ENCODE measurements at places on chromosomes 16 and 17. TPM values are rescaled to one million over a fixed set of nuclear protein-coding genes. Genes with fewer than 3 reads are reported as not detected.

ARL17B gene
- total RNA-seq = 5.4 TPM

CDH5 gene
- 0.22 TPM for total RNA-seq

SLC9A5 gene
- total RNA-seq = 1.6 TPM

GAST gene
- total RNA-seq = 0.50 TPM

CACNA1G gene
- total RNA-seq = 2.7 TPM

ALOX12 gene
- total RNA-seq = not detected

HBZ gene
- total RNA-seq = not detected

NME4 gene
- 275 TPM for total RNA-seq

KIAA0753 gene
- 18.1 TPM for total RNA-seq

DOC2B gene
- total RNA-seq = 2.5 TPM

CCL4 gene
- total RNA-seq = 0.29 TPM

EVPLL gene
- not detected for total RNA-seq

NOD2 gene
- total RNA-seq = not detected

CYB5B gene
- 219 TPM for total RNA-seq

CLDN7 gene
- 2.6 TPM for total RNA-seq

LDHD gene
- 0.71 TPM for total RNA-seq

ABCC3 gene
- total RNA-seq = 124 TPM

KRT14 gene
- total RNA-seq = 0.08 TPM

AKTIP gene
- 24.5 TPM for total RNA-seq

MEOX1 gene
- total RNA-seq = not detected

ADAM11 gene
- 2.2 TPM for total RNA-seq

KRTAP2-1 gene
- total RNA-seq = not detected

TOX3 gene
- 0.20 TPM for total RNA-seq

CRHR1 gene
- total RNA-seq = 0.07 TPM

C1QTNF8 gene
- 0.05 TPM for total RNA-seq

VASN gene
- 3.6 TPM for total RNA-seq

CACNG5 gene
- not detected for total RNA-seq

HID1 gene
- total RNA-seq = 22.7 TPM

ACSM5 gene
- total RNA-seq = not detected

P2RX5 gene
- total RNA-seq = 16.9 TPM

TP53TG3C gene
- total RNA-seq = 0.50 TPM

XAF1 gene
- 0.04 TPM for total RNA-seq

CBX2 gene
- 11.9 TPM for total RNA-seq

YPEL2 gene
- total RNA-seq = 2.7 TPM

SLC52A1 gene
- 0.62 TPM for total RNA-seq

BCAR1 gene
- 145 TPM for total RNA-seq

C1QTNF1 gene
- total RNA-seq = 60.4 TPM

FOXN1 gene
- total RNA-seq = 0.02 TPM

CTRB2 gene
- not detected for total RNA-seq

NME2 gene
- 1,665 TPM for total RNA-seq

ASPA gene
- not detected for total RNA-seq

TBC1D3K gene
- not detected for total RNA-seq

TOP2A gene
- 230 TPM for total RNA-seq

DHODH gene
- total RNA-seq = 13.9 TPM

KRT9 gene
- total RNA-seq = not detected

CTF1 gene
- 0.21 TPM for total RNA-seq

RAMP2 gene
- 1.5 TPM for total RNA-seq
